Aorta (tissue), 5 donors: ENCODE measurements at places on chromosomes 7 and 10. TPM values are rescaled to one million over a fixed set of nuclear protein-coding genes. Genes with fewer than 3 reads are reported as not detected.

The PGAM2 gene
- 4.1 TPM for total RNA-seq

The GET4 gene
- total RNA-seq, result 19.9 TPM

The CFTR gene
- total RNA-seq, result 0.30 TPM

The FUOM gene
- 15.2 TPM for total RNA-seq

The HKDC1 gene
- total RNA-seq, result not detected

The HSPA12A gene
- 25.7 TPM for total RNA-seq

The PSTK gene
- 2.0 TPM for total RNA-seq

The TAS2R4 gene
- 4.5 TPM for total RNA-seq

The GIMAP4 gene
- total RNA-seq, result 75.3 TPM

The KMT2C gene
- total RNA-seq, result 123 TPM

The SH2B2 gene
- 5.5 TPM for total RNA-seq

The OR6V1 gene
- total RNA-seq, result not detected

The CAMK1D gene
- 19.0 TPM for total RNA-seq

The RELN gene
- total RNA-seq, result 3.6 TPM

The PBLD gene
- 6.8 TPM for total RNA-seq
